Heart left ventricle (tissue), 16 donors: ENCODE measurements at places on chromosomes 3 and 15. TPM values are rescaled to one million over a fixed set of nuclear protein-coding genes. Genes with fewer than 3 reads are reported as not detected.

The LRRC31 gene
- not detected for polyA plus RNA-seq

- no peak for DNase-seq
Observed at GRCh38 chr3:141386611-141387111, 18.4 kb downstream of the ZBTB38 start.

The HTR3E gene
- polyA plus RNA-seq = not detected

GRCh38 chr3:133393204-133393603, 6.7 kb upstream of the BFSP2 start:
- no peak for DNase-seq

The ARPIN gene
- 7.5 TPM for polyA plus RNA-seq

DNA sequence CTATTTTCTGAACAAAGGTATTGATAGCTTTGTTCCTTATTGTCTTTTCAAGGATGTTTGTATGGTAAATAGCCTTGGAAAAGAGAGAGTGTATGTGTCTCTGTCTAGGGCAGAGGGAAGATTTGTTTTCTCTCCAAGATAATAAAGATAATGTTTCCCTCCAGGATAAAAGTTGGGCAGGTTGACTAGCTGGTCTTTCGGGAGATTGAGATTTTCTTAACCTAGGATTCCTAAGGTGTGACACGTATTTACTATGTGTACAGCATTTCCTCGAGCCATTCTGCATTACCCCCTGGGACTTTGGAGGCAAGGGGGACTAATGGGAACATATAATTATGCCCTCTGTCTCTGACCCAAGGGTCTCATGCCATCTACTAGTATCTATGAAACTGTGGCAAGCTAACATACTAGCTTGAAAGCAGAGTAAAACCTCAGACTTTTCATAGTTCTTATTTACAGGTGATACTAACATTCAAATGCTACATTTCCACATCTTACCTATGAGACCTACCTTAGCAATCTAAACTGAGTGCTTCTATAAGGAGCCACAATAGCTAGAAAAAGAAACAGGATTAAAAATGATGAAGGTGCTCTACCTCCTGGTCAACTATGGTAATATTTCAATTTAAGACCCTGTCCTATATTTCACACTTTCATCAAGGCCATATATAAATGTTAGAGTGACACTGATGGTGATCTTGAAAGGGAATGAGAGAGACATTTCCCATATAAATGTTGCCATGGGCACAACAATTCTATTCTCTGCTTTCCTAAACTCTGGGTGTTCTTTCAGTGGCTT, 252.9 kb upstream of the CBLB start:
- no peak for DNase-seq

GRCh38 chr3:52197499-52197841, 490 bp upstream of the ALAS1 start:
- no peak for DNase-seq

DNA sequence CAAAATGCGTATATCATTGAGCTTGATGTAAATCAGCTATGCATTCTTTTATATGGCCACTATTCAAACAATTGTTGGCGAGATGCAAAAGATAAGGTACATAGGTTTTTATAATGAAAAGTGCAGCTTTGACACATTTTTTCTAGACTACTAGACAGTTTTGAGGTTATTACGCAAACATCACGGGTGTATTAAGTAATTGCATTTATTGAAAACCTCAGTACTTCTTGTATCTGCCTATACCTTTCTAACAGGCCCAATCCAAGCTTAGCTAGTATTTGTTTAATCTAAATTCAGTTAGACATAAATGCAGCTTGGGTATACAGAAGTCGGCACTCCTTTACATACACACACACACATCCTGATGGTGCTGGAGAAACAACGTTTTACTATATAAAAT, 2.7 kb downstream of the SPESP1 start:
- DNase-seq = no peak

DNA sequence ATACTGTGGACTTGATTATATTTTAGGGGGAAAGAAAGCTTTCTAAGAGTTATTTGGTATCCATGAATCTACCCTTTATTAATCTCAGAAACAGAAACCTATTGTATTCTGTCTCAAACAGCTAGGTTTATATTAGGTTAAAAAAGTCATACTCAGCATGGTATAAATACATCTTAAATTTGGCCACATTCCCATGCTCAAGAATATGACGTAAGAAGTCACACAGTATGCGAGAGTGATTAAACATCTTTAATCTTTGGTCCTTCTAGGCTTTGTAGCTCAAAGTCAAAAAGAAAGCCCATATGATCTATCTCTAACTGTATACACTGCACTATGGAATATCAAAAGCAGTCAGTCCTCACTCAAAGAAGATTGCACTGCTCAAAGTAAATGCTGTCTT, 131.4 kb downstream of the EPHA3 start:
- DNase-seq = no peak

- DNase-seq = no peak
Observed at GRCh38 chr3:129352045-129352444, 73.4 kb downstream of the HMCES start.
